ENCODE measurements at places on chromosomes 1 and 21.

- no peak for DNase-seq
Measured at GRCh38 chr1:234607109-234608024, 2.6 kb downstream of the IRF2BP2 start.

DNA sequence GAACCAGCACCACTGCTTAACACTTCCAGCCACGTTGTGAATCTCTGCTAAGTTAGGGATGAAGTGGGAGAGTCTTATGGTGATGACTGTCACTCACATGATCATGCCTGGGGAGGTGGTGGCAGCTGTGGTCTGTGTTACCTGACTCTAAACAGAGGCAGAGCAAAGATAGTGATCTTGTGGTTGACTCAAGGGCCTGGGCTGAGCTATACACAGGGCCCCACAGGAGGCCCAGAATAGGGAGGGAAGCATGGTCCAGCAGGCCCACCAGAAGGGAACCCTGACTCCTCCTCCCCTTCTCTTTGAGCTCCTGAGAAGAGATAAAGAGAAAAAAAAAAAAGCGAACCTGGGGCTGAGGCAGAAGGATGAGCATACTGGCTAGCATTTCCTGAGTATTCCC, 55.0 kb downstream of the PLXNA2 start:
- no peak for DNase-seq

DNA sequence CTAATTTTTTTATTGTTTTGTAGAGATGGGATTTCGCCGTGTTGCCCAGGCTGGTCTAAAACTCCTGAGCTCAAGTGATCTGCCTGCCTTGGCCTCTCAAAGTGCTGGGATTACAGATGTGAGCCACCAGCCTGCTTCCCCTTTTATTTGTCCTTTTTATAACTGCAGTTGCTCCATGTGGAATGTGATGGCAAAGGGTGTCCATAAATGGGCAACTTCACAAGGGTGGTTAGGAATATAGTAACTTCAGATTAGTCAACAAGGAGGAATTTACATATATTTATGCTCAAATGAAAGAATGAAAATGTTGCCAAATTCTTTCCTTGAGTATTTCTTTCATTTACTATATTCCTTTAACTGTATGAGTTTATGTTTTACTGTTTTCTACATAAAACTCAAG, 182.9 kb downstream of the BACH1 start:
- DNase-seq, result no peak

DNA sequence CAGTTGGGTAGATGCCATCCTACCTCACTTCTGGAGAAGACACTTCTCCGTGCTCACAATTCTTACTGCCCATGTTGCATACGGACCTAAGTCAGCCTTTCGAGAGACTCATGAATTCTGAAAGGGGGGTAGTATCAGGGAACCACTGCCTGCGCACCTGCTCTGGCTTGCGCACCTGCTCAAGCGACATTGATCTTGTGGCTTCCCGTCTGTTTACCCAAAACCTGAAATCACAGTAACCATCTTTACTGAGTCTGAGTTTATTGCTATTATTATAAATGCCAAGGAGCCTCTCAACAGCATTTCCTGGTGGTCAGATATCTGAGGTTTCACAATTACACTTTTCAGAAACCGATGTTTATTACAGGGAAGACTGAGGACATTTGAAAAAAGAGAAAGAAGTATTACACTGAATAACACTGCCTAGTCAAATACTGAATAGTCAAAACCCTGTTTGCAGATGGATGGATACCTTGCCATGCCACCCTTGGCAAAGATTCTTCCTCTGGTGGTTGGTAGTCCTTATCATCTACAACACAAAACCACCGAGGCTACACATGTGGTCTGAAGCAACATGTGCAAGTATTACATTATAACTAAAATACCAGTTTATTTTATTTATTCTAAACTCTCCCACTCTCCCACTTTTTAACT, 208.7 kb downstream of the SIPA1L2 start:
- DNase-seq, result no peak

DNA sequence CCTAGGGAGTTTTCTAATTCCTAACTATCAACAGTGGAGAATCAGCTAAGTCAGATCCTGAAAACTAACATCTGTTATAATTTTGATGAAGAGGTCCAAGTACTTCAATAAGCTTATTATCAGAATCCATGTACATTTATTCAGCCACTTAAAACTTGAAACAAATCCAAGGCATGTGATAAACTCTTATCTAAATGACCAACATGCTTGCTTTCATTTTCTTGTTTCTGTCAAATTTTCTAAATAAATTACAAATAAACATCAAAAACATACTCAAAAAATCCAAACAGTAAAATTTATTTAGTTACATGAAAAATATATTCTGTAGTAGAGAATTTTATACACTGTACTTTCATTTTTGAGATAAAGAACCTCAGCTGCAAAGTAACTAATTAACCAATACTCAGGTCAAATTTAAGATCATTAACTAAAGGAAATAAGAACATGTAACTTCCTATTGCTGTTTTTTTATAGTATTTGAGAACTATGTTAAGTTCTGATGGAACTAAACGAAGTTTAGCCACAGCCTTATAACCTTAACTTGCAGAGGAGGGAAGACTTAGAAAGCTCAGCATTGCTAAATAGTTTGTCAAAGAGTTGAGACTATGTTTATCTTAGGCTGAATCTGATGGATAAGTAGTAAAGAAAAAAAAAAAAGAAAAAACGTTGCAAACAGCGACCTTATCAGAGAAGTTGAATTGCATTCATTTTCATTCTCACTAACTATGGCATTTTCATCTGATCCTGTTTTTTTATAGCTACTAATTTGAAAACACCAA, 44.9 kb downstream of the SYNJ1 start:
- no peak for DNase-seq
